Activated CD4-positive, alpha-beta T cell treated with anti-CD3 and anti-CD28 coated beads, Interleukin-2, amount 10 ng/mL, durations not matched to agents 24 days and 14 days (primary cell): ENCODE measurements at places on chromosomes 6 and 20.

GRCh38 chr6:42045538-42046460, 4.5 kb upstream of the TAF8 start:
- peak; percentile 90 for DNase-seq

- DNase-seq, result no peak
These were observed 269.1 kb downstream of the CD83 start for GRCh38 chr6:14386668-14387067.

- DNase-seq, result no peak
These were observed 178.8 kb downstream of the IBTK start for GRCh38 chr6:82068721-82069120.

DNA sequence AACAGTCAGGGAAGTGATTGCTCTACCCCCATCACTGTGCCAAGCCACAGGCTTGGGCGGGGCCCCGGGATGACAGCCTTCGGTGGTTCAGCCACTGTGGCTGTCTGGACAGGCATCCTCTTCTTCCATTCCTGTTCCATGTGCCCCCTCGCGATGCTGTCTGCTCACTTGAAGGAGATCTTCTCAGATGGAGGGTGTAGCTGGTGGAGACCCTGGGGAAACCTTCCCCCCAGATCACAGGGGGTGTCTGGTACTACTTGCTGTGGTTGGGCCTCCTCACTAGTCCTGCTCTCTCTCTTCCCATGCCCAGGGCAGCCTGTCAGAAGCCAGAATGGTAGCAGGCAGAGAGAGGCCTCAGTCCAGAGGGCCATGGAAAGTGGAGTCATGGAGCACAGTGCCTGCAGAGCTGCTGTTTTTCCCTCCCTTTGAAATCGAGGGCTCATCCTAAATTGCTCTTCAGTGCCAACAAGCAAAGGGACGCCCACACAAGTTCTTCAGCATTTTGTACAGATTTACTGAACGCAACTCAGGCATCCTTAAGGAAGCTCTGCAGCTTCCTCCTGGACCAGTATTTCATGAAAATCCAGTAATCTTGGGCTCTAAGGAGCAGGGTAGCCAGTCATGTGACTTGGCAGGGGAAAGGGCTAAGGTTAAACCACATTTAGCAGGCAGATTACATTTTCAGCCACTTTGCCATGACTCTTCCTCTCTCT, 326.6 kb downstream of the ZFAND3 start:
- DNase-seq, result no peak

DNA sequence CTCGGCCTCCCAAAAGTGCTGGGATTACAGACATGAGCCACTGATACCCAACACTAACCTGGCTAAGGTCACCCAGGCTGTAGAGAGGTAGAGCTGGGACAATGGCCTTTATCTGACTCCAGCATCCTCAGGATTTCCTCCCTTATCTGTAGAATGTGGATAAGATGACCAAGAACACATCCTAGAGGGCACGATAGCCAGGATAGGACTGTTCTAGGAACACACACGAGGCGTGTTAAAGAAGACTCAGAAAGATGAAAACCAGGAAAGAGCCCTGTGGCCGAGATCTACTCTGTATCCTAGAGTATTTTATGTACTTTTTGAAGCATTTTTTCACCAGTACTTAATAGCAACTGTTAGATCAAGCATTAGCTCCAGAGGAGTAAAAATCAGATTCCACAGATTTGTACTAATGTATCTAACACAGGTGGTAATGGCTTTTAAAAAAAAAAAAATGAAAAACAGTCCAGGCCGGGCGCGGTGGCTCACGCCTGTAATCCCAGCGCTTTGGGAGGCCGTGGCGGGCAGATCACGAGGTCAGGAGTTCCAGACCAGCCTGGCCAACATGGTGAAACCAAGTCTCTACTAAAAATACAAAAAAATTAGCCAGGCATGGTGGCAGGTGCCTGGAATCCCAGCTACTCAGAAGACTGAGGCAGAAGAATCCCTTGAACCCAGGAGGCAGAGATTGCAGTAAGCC, 17.3 kb downstream of the PPP1R10 start:
- no peak for DNase-seq

DNA sequence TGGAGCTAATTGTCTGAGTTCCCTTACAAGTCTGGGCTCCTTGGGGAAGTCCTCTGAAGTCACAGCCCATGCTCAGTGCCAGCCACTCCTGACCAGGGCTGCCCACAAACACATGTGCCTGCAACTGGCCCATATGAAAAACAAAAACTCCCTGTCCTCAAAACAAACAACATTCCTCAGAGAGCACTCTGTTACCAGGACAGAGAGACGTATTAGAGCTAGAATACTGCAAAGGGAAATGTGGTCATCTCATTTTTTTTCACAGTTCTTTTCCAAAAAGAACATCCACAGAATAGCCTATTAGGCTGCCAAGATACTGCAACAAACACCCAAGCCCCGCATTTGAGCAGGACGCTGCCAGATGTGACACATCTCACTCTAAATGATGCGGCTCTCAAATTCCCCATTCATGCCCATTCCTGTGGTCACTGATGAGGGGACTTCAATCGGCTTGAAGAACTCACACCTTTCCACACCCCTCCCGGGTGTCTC, 71.1 kb downstream of the SLC22A23 start:
- no peak for DNase-seq

DNA sequence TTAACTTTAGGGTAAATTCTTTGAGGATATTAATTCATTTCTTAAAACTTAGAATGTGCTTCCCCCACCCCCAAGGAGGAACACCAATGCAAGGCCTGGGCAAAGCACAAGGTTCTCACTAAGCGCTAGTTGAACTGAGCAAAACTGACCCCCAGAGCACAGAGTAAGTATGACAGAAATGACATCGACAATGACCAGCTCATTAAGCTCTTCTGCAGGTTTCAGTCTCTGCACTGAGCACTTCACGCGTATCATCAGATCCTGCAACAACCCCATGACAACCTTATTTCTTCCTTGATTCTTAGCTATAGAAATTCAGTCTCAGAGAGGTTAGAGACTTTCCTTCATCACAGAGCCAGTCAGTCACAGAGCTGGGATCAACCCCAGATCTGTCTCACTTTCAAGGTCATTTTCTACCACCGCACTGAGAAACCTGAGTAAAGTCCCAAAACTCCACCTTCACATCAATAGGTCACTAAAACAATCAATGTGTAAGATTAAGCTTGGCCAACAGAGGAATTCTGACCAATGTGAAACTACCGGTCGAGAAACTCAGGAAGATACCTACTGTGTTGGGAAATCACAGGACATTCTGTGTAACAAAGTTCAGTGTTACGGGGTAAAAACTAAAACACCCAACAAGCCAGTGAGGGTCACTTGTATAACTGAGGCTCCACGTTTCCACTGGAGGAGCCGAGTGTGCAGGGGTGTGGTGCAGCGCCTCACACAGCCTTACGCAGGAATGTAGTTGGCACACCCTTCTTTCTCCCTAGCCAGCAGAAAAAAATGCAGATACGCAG, 129.0 kb upstream of the FOXQ1 start:
- no peak for DNase-seq

DNA sequence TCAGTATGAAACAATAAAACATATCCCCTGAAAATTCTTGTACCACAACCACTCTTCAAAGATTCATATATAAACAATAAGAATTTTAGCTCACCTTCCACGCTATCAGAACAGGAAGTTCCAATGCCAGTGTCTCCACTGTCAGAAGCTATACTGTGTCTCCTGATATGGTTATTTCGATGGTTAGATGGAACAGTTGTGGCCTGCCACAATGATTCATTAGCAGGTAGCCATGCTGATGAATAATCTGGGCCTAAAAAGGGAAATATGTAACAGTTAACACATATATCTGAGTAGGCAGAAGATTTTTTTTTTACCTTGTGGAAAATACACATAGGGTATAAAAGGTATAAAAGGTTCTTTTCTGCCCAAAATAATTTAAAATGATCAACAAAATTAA, 19.0 kb downstream of the CEP85L start:
- DNase-seq, result no peak

DNA sequence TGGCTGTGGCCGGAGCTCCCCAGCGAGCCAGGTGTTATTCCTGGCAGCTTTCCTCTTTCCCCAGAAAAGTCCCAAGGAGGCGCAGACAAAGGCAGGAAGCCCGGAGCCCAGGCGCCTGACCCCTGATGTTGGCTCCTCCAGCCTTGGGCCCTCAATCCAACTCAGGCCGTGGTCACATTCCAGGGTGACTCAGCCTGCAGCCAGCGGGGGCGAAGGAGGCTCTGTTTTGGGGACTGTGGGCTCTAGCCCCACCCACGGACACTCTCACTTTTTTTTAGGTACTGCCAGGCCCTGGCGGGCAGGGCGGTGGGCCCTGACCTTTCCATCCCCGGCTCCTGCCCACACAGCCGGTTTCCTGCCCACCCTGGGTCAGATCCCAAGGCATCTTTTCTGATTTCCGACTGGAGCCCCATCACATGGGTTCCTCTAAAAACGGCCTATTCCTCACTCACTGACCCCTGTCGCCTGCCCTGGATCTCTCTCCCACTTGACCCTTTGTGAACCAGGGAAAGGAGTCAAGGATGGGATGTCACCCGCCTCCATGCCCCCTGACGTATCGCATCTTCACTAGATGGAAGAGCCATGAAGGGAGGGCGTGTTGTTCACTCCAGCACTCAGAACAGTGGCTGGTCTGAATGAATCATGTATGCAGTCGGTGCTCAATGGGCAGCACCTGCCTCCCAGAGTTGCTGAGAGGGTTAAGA, 5.5 kb downstream of the PTGIS start:
- DNase-seq, result no peak

DNA sequence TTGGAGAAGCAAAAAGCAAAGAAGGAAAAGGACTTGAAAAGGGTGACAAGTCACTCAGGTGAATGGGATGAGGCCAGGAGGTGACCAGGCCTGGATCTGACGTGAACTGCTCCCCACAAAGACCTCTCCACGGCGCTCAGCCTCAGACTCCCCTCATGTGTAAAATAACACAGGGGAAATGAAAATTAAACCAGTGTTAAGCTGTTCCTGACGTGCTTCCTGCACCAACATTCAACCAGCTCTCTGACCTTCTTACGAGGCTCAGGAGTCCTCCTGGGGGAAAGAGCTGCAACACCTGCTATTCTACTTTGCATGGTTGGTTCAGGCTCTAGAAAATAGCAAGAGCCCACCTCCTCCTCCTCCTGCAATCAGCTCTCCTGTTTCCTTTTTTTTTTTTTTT, 256.7 kb downstream of the ATXN1 start:
- DNase-seq, result no peak

DNA sequence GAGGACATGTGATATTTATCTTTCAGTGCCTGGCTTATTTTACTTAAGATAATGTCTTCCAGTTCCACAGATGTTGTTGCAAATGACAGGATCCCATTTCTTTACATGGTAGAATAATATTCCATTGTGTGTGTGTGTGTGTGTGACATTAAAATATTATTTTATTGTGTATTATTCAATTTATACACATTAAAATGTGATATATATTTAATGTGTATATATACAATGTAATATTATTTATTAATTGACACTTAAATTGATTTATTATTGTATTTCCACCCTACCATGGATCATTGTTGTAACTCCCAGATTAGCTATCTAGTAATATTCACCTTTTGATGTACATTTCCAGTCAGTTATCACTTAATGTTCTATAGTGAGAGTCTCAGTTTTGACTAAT, 1422.5 kb upstream of the ADGRB3 start:
- no peak for DNase-seq

DNA sequence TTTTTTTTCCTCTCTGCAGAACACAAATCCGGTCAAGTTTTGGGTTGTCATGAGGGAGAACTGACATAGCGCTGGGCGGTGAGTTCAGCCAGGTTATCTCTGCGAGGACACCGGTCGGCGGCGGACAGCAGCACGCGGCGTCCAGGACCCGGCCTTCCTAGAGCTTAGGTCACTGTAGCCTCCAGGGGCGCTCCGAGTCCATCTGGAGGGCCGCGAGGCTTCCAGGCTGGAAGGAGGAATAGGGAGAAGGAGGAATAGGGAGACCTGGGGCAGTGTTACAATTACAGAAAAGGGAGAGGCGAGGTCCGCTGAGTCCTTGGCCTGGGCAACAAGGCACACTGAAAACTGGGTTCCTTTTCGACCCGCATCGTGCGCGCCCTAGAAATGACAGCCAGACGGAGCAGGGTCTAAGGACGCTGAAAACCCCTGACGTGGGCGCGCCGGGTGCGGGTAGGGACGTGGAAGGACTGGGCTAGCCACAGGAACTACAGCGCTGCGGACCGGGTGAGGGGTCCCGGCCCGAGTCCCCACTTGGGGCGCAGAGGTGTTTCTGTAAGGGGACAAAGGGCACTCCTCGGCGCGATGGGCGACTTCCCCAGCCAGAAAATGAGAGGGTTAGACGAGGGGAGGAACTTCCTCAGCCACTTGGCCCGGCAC, 536 bp upstream of the FNDC1 start:
- DNase-seq, result no peak

- DNase-seq, result no peak
These were observed 128.6 kb downstream of the RNF144B start for GRCh38 chr6:18515767-18516166.

GRCh38 chr20:57398901-57399535, 7.8 kb downstream of the RBM38 start:
- DNase-seq, result peak; percentile 67

- no peak for DNase-seq
These were observed 43.4 kb downstream of the DLGAP4 start for GRCh38 chr20:36349384-36350170.
